Stimulated activated CD4-positive, alpha-beta T cell treated with anti-CD3 and anti-CD28 coated beads, Interleukin-2, amount 100 ng/mL, for 24 hours (primary cell): ENCODE measurements at places on chromosomes 1 and 21.
A peak's percentile ranks its signal among the peaks of the same experiment; 100 is the strongest.

DNA sequence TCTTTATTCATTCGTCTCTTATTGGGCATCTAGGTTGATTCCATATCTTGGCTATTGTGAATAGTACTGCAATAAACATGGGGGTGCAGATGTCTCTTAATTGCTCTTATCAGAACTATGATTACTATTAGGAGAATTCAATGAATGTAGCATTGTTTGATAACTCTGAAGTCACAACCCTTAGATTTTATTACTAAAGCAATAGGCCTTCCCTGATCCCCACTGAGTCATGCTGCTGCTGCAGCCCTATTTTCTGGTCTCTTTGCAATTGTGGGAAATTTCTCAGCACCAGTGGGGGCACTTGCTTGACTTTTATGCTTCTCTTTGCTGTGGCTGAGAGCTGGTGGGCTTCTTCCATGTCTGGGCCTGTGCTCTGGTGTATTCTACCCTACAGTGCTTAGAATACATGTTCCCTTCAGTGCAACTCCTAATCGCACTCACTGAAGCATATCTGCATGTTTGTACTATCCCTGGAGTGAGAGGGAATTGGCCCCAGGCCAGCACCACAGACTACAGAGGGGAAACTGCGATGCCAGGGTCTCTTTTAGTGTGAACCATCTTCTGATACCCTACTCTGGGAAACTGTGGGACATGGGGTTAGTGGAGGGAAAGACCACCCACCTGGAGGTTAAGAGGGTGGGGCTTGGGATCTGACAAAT lies 52.2 kb upstream of the ROR1 start:
- DNase-seq, result no peak

GRCh38 chr1:233654658-233655280 lies 40.9 kb downstream of the KCNK1 start:
- DNase-seq, result no peak

DNA sequence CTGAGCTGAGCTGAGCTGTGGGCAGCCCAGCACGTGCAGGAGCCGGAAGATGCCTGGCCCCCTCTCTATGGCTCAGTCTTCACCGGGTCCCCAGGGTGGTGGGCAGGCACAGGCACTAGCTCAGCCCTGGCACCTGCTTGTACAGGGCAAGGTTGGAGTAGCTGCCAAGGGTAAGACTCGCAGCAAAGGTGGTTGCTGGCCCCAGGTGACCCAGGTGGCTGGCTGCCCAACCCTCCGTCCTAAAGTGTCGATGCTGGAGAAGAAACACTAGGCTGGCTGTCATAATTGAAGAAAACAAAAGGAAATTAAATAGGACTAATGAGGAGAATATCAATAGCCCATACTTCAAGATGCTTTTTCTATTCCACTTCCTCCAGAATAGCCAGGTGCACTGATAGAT lies 77.1 kb upstream of the ACTL8 start:
- no peak for DNase-seq

- no peak for DNase-seq
Observed at GRCh38 chr1:104182251-104182650, 432.6 kb downstream of the AMY1C start.

DNA sequence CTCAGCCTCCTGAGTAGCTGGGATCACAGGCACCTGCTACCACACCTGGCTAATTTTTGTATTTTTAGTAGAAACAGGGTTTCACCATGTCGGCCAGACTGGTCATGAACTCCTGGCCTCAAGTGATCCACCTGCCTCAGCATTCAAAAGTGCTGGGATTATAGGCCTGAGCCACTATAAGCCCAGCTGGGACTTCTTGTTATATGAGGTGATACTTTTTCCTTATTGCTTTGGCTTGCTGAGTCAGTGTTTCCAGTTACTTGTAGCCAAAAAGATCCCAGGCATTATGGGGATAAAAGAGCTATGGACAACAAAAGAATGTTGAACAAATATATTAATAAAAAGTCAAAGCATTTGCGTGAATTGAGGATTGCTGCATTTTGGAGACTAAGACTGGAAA lies 69.9 kb upstream of the LPGAT1 start:
- DNase-seq, result no peak

DNA sequence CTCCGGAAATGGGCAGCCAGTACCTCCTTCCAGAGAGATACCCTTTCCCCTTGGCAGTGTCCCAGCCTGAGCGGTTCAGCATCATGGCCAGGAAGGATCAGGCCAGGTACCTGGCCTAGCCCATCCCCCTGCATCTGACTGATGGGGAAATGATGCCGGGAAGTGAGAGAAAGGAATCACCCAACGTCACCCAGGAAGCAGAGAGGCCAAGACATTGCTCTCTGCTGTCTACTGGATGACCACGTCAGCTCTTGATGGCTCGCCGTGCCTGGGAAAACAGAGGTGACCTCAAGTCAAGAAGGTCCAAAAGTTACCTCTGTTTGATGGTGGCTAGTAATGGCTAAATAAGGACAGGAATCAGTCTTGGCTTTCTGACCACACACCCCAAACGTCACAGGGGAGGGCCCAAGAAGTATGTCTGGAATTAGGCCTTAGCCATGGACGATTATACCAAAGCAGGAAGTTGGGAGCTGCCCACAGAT lies 79.0 kb downstream of the MRPL37 start:
- no peak for DNase-seq

- no peak for DNase-seq
Observed at GRCh38 chr1:204261746-204262505, 48.1 kb upstream of the GOLT1A start.

DNA sequence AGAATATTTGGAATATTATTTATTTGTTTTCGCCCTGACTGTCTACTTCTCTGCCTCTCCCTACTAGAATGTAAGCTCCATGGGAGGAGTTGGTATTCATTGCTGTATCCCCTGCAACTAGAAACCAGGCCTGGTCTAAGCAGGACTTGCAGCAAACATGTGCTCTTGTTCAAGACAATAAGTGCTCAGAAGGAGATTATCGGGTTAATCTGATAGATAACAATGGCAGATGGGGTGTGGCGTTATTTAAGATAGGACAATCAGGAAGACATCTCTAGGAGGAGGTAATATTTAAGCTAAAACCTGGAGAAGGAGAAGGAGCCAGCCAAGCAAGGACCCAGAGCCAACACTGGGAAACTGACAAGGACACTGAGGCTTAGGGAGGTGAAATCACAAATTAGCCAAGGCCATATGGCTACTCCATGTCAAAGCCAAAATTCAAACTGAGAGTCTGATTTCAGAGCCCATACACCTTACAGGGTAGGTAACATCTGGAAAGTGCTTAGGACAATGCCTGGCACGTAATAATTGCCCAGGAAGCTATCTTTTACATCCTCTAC lies 41.5 kb downstream of the STYXL2 start:
- DNase-seq, result no peak

DNA sequence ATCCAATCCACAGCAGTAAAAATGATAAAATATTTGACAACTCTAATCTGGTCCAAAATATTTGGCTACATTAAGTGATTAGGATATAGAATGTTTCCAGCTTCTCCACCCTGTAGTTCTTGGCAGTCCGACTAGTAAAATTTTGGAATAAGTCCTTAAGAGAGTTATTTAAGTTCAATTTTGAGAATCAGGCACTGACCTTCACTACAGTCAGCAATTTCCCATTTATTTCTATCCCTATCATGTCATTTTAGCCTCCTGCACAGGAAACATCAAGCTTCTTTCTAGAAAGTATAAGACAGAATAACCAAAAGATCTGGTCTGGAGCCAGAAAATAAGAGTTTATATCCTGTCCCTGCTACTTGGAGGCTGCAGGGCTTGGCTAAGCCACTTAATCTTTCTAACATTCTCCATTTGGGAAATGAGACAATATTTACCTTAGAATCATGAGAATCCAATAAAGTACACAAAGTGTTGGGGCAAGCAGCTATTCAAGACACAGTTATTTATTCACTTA lies 162.2 kb downstream of the DPYD start:
- no peak for DNase-seq

- DNase-seq, result peak; percentile 79
Observed at GRCh38 chr1:33180226-33180910, 1.5 kb downstream of the TRIM62 start.

GRCh38 chr1:24875257-24875656 lies 54.8 kb downstream of the RUNX3 start:
- DNase-seq, result no peak

DNA sequence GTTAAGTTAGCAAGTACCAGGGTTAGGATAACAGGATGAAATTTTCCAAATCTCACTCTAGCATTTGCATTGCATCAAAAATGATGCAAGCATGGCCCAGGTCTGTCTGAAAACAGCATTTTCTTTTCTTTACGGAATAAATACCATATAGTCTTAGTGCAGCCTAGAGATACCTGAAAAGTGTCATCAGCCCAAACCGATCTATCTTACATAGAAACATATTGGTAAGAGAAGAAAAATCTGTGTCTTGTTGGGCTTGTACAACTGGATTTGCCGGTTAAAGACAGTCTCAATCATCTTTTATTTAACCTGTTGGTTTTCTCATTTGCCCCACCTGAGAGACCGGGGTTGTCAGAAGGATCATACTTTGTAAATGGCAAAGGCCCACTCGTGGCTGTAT lies 15.8 kb downstream of the ACP6 start:
- DNase-seq, result no peak

DNA sequence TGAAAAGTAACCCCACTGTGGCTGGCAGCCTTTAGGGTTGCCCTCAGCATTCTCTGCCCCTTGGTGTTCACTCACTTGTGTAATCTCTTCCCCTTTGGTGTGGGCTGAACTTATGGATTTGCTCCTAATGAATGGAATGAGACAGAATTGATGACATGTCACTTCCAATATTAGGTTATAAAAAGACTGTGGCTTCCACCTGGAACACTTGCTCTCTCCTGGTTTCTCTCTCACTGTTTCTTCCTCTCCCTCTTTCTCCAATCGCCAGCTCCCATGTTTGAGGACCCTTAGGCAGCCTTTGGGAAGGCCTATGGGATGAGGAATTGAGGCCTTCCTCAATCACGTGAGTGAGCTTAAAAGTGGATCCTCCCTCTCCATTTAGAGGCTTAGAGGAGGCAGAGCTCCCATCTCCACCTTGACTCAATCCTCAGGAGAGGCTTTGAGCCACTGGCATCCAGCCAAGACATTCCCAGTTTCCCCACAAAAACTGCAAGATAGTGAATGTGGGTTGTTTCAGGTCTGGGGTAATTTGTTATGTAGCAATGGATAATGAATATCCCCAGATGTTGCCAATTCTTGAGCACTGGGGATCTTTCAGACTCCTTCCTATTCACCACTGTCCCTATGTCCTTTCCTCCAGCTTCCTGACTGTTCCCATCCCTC lies 95.5 kb upstream of the CD34 start:
- DNase-seq, result no peak

DNA sequence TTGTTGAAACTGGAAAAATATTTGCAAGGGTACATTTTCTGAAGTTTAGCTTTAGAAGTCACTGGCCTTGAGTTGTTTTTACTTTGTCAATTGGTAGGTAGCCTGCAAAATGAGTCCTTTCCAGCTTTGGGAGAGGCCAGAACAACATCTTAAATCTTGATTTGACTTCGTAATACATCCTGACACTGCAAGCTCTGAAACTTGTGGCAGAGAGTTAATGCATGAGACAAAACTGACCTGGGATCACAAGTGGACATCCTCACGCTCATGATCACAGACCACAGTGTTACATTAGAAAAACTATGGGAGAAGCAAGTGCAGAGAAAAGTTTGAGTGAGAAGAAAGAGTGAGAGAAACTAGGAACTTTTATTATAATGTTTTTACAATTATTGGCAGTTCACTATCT lies 550.9 kb downstream of the USP25 start:
- no peak for DNase-seq

DNA sequence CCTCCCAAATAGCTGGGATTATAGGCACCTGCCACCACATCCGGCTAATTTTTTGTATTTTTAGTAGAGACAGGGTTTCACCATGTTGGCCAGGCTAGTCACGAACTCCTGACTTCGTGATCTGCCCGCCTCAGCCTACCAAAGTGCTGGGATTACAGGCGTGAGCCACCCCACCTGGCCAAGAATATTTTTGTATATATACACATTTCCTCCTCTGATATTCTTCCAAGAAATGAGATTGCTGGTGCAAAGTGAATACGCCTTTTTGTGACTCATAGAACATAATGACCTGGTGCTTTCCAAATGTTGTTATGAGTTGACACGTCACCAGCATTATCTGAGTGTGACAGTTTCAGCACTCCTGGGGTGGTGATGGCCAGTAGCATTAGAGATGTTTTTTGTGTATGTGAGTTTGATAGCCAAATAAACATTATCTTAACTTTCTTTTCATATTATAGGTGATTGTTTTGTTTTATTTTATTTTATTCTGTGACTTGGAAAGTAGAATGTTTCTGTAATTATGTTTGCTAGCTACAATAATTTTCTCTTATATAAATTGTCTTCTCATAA lies 54.9 kb downstream of the KCNK1 start:
- no peak for DNase-seq

GRCh38 chr1:234188454-234188792 lies 184.8 kb upstream of the COA6 start:
- DNase-seq, result peak; percentile 30

GRCh38 chr21:31198575-31198974 lies 145.5 kb downstream of the TIAM1 start:
- DNase-seq, result no peak

DNA sequence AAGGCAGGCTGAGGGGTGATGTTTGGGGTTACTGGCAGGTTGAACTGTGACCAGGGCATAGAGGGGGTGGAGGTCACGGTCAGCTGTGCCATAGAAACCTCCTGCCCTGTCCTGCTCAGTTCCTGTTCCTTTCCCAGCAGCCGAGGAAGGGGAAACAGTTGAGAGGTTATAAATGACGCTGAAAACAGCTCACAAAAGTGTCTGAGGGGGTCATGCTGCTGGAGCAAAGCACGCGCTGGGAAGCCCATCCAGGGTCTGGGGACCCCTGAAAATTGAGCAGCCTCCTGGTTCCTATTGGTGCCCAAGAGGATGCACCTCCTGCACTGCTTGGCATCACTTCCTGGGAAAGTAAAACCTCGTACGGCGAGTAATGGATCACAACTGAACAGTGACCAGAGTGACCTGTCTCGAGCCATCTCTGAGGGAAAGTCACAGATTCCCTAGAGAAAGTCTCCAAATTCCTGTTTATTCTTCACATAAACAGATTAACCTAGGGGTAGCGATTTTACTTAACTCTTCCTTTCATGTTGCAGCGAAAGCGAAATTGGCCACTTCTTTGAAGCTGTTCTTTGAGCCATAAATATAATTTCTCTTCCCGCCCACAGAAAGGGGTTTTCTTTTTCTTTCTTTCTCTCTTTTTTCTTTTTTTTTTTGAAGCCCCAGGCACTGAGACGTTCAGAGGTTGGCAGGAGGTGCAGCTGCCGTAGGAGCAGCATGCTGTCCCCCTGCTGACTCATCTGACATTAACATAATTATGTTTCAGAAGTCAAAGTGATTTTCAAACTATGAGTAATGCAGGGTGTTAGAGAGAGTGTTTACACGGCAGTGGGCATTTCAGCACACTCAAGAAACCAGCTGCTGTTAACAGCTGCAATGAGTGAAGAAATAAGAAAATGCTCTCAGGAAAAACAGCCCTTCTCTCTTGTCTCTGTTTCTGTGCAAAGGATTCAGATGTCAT lies 41.8 kb upstream of the ATF3 start:
- DNase-seq, result peak; percentile 65

DNA sequence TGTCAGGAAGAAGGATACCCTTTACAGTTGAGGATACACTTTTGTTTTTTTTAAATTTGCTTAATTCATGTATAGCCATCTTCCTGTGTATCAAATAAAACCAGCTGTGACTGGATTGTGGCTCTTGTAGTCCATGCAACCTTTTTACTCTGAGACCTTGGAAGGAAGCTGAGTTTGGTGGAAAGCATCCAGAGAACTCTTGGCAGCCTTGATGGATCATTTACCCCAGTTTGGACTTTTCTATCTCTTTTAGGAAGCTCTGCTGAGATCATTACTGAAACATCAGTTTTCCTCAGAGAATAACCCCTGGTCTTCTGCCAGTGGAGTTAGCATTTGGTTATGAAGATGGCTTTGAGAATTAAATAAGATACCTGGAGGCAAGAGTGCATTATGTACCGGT lies 21.2 kb upstream of the APOBEC4 start:
- no peak for DNase-seq
